RPMI7951 (cell line): ENCODE measurements at places on chromosomes 6 and 20. TPM values are rescaled to one million over a fixed set of nuclear protein-coding genes. Genes with fewer than 3 reads are reported as not detected.

ULBP2 gene
- 21.8 and 21.9 TPM in 2 replicates for total RNA-seq

DNA sequence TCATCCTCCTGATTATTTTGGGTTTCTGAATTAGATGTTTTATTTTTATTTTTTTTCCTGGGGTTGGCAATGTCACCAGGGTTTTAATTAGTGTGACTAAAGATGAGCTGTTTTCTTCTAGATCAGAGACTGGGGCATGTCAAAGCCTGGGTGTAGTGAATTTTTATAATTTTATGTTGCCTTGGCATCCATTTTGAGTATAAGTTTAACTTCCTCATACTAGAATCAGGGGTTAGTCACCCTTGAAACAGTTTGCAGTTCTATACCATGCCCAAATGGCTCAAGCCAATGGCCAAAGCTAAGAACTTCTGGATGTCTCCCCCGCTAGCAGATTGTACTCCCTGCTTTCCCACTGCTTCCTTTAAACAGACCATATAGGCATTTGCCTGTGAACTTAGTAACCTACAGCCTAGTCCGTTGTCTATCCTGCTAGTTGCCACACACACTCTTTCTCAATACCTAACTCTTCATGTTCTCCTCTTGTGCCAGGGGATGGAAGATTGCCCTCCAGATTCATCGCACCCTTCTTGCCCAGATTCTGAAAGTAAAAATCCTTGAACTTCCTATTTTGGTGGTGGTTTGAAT is 54.5 kb downstream of the KIAA0408 start:
- no peak for DNase-seq

GDAP1L1 gene
- not detected in 2 replicates for total RNA-seq

DNA sequence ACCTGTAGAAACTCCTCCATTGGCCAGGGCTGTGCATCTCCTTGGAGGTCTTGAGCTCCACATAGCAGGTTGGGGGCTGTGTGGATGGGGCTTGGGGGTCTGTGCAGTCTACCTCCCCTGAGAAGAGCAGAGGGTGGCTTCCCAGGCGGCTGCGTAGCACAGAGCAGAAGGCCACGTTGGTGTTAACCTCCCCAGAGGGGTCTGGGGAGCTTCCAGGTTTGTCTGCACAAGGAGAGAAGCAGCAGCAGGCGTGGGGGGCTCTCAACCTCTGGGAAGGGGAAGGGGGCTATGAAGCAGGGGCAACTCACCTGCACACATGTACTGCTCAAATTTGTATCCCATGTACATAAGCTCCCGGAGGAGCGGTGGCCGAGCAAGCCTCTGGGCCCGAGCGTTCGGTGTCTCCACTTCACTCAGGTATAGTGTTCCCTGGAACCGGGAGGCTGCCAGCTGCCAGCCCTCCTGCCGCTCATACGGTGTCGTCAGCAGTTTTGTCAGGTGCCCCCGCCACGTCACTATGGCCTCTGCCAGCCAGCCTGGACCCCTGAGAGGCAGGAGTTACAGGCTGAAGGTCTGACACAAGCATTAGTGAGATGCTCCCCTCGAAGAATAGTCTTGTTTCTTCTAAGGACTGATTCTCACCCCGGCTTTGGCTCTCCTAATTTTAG is 1.2 kb downstream of the DXO start:
- no peak for DNase-seq

GRCh38 chr6:15456422-15456821 is 206.4 kb downstream of the DTNBP1 start:
- no peak for DNase-seq

FABP7 gene
- total RNA-seq: 0.60 and 1.4 TPM in 2 replicates

- DNase-seq: no peak
These were observed 50.2 kb downstream of the CSE1L start for GRCh38 chr20:49096203-49096730.
